ENCODE measurements at places on chromosomes 7 and 10.

GRCh38 chr10:127313996-127314700 lies 117.8 kb upstream of the INSYN2A start:
- no peak for DNase-seq

- no peak for DNase-seq
Observed at GRCh38 chr7:81445462-81445861, 324.4 kb downstream of the HGF start.

GRCh38 chr10:43214071-43214955 lies 52.6 kb downstream of the RASGEF1A start:
- DNase-seq: no peak

- DNase-seq: no peak
Observed at GRCh38 chr10:93516006-93516380, 19.6 kb downstream of the CEP55 start.

Data from stimulated activated CD8-positive, alpha-beta memory T cell treated with anti-CD3 and anti-CD28 coated beads, Interleukin-12 subunit alpha, Interleukin-12 subunit beta, amount 100 ng/mL, for 4 hours (primary cell).